ENCODE measurements at places on chromosomes 6 and 20.

DNA sequence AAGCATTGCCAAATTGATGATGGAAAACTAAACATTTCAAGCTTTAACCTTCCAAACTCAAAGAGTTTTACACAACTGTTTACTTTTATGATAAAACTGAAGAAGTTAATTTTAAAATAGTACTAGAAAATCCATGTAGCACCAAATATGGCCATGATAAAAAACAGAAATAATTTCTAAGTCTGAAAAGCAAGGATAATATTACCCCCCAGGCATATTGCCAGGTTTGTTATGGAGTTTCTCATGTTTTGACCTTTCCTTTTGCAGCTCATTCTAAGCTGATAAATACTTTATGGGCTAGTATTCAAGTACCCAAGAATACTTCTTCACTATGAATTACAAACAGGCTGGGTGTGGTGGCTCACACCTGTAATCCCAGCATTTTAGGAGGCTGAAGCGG lies 209.9 kb upstream of the ZFP64 start:
- no peak for DNase-seq

DNA sequence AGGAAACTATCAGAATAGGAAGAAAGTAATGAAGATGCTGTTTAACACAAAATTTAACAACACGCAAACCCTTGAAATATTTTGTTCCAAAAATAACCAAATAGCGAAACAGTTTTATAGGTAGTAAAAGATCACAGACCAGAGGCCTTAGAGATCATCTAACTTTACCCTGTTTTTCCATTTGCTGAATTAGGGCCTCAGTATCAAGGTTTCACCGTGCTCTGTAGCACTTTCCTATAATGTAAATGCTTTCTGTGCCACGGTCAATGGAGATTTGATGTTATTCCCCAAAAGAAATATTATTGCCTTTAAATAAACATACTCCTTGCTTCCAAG lies 23.7 kb downstream of the EPB41L2 start:
- no peak for DNase-seq

- DNase-seq, result no peak
Measured at GRCh38 chr6:75113446-75113845, 92.4 kb downstream of the COL12A1 start.

GRCh38 chr20:10799735-10800134 lies 125.9 kb upstream of the JAG1 start:
- DNase-seq, result no peak

DNA sequence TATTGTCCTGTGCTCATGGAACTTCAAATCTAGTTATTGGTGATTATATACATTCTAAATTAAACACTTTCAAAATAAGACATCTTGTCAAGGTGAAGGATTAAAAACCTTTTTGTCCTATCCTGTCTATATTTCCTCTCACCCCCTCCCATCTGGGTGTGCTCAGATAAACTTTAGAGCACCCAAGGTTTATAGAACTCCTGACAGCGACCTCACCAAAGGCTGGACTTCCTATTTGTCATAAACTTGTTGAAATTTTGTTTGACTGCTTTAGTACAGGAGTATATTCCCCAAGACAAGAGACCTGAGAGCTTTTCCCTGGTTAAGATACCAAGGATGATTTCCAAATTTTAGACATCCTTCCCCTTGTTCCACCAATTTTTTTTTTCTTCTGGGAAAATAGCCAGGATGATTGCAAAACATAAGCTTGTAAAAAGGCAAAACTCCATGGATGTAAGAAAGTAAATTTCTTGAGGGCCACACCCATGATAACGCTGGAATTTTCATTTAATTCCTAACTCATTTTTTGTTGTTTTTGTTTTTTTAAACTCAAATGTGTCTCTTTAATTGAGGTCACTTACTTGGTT lies 33.0 kb downstream of the CARMIL1 start:
- no peak for DNase-seq
